ENCODE measurements at places on chromosomes 5 and 9.

- no peak for DNase-seq
These were observed 1.0 kb downstream of the NAIF1 start for GRCh38 chr9:128065907-128066712.

DNA sequence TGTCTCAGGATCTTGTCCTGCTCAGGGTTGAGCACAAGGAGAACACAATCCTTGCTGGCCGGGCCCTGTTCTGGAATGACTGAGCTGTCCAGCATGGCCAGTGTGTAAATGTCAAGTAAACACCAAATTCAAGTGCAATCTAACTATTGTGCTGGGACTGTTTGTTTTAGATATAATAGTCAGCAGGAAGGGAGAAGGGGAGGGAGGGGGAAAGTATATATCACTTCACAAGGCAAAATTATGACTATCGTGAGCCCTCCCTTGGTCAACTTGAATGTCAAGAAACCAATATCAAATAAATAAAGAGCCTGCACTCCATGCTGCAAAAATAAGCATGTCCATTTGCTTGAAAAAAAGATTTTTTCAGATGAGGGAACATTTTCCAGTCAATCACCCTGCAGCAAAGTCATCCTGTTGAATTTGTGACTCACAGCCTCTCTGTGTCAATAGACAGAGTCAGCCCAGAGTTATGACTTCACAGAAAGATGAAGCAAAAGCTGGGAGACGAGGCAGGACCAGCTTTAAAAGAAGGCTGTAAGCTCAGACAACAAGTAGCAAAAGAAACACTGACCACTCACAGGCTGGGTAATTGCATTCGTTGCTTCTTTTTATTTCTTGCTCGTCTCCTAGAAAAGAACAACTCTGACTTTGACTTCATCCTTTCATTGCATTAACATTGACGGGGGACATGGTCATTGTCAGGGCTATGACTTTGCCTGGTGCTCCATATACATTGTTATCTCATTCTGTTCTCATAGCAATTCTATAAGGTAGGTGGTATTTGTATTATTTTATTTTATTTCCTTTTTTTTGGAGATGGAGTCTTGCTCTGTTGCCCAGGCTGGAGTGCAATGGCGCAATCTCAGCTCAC, 15.3 kb upstream of the KLF4 start:
- DNase-seq, result no peak

GRCh38 chr5:180637962-180638680, 11.3 kb downstream of the FLT4 start:
- no peak for DNase-seq

DNA sequence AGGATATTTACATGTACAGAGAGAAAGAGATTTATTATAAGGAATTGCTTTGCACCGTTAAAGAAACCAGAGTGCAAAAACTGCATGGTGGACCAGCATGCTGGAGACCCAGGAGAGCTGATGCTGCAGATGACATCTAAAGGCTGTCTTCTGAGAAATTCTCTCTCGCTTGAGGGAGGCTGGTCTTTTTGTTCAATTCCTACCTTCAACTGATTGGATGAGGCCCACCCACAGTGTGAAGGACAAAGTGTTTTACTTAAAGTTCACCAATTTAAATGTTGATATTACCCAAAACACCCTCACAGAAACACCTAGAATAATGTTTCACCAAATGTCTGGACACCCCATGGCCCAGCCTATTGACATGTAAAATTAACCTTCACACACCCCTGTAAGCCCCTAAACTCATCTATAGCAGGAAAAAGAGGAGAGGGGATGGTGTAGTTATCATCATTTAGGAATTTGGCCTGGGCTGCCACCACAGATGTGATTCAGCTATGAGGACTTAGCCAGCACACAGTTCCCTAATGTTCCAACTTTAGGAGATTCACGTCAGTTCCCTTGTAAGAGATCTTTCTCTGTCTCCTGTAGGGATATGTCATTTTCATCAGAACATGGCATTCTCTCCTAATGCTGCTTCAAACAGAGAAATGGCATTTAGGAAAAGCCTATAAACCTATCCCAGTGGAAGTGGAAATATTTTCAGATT, 358.2 kb upstream of the TLE4 start:
- no peak for DNase-seq

DNA sequence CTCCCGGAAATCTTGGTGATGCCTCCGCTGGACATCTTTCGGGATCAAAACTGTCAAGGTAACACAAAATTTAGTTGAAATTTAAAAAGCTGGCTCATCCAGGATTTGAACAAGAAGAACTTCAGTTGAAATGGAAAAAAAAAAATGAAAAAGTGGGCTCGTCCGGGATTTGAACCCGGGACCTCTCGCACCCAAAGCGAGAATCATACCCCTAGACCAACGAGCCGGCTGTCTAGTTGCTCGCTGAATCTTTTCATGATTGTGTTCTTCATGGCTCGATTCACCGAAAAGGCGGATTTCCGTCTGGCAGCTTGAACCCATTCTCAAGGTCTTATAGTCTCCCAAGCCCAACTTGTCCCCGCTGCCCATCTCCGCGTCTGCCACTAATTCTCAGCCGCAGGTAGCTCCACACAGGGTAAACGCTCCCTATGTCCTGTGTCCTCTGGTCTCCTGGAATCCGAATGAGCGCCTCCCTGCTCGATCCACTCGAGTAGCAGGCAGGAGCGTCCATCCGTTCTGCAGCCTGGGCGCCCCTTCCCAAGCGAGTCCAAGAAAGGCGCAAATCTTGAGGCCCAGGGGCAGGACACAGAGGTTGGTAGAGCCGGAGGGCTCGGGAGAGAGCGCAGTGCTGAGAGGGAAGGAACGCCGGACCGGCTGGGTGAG, 16.2 kb downstream of the TRIM7 start:
- peak; percentile 87 for DNase-seq

GRCh38 chr9:89590415-89590814, 14.4 kb upstream of the GADD45G start:
- no peak for DNase-seq

GRCh38 chr5:132458226-132458560, 32.4 kb downstream of the IRF1 start:
- DNase-seq, result no peak

DNA sequence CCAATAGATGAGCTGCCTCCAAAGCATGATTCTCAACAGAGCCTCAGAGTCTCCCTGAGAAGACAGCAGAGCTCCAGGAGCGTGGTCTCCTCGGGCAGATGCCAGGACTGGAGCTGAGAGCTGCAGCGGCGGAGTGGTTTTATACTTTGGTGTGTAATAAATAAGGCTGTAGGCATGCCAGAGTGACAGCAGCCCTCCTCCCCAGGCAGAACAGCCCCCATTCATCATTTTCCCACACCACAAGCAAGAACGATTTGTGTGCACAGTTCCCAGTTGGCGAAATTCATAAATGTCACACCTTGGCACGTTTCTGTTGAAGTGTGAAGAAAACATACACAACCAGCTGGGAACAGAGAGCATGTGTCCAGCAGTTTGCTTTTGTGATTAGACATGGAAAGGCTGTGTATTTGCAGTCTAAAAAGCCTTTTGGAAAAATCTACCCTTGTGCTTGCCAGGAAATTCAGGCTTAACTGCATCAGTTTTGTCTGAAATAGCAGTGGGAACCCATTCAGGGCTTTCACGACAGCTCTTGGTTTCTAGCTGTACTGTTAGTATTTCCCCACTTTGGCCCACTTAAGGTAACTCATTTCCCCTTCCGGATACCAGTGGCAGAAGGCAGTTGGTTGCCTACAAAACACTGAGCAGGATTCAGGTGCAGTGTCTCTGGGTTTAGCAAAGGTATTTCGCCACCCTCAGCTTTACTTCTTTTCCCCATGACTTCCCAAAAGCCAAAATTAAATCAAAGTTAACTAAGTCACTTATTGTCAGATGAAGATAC, at the start of gene C1QTNF3:
TSS of gene C1QTNF3 (minus strand) at position 115 of the 778 bp plus-strand sequence. CDS start at position 27, 88 bp downstream.
- DNase-seq, result no peak

DNA sequence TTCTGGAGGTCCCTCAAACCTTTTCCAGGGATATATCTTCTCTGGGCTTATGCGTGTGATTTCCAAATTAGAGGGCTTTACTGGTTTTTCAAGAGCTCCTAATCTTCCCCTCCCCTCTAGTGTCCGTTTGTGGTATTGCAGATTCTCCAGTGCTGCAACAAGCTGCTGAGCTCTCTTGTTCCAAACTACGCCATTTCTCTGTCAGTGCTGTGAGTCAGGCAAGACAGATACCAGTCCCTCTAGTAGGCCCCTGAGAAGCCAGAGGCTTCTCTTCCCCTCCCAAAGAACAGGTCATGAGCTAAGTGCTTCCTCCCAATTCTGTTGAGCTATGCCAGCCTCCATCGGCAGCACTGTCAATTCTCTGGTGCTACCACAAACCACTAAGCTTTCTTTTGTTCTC, 149.5 kb downstream of the FANCC start:
- peak; percentile 79 for DNase-seq

DNA sequence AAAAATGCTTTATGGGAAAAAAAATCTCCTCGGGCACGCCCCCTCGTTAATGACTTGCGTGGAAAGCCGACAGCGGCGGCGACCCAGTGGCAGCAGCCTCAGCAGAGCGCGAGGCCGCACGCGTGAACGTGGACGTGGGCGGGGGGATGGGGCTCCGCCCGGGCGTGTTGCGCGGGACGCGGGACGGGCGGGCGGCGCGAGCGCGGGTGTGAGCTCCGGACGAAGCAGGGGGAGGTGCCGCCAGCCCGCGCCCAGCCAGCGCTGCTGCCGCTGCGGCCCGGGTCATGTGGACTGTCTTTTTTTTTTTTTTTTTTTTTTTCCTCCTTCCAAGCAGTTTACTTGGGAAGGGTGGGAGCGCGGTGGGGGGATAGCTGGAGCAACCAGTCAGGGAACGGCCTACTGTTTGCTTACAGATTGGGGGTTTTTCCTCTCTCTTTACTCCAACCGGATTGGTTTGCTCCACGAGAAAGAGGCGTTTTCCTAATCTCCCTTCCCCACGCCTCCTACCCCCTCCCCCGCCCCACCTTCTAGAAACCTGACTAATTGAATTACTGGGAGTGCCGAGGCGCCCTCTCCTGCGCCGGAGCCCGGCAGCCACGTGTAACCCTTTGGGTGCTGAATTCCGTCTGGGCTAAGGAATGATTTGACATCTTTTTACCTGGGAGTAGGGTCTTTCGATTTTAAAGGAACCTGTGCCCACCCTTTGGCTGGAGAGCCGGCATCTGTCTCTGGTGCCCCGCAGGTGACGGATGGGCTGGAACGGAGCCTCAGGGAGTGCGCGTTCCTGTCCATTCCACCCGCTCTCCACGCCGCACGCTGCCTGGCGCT, 1.7 kb upstream of the EFNA5 start:
- DNase-seq, result peak; percentile 69

DNA sequence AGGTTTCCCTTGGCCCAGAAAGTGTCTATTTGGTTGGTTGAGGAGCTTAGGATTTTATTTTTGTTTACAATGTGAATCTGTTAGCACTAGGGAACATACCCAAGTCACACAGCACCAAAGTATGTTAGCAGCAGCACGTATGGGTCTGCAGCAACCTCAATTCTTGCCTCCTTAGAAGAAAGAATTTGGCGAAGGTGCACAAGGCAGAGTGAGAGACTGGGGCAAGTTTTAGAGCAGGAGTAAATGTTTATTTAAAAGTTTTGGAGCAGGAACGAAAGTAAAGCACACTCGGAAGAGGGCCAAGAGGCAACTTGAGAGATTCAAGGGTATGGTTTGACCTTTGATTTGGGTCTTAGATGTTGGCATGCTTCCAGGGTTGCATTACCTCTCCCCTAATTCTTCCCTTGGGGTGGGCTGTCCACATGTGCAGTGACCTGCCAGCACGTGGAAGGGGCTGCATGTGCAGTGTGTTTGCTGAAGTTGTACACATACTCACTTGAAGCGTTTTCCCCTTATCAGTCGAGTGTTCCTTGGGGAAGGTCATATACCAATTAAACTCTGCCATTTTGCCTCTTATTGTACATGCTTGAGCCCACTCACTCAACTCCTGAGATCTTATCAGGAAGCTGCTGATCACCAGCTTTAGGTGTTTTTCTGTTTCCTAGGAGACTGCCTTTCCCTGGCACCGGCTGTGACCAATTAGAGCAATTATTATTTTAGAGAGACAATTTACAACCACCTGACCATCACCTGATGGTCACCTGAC, 64.9 kb upstream of the SHC3 start:
- no peak for DNase-seq

GRCh38 chr5:20615888-20616563, 628.0 kb upstream of the CDH18 start:
- DNase-seq, result no peak

DNA sequence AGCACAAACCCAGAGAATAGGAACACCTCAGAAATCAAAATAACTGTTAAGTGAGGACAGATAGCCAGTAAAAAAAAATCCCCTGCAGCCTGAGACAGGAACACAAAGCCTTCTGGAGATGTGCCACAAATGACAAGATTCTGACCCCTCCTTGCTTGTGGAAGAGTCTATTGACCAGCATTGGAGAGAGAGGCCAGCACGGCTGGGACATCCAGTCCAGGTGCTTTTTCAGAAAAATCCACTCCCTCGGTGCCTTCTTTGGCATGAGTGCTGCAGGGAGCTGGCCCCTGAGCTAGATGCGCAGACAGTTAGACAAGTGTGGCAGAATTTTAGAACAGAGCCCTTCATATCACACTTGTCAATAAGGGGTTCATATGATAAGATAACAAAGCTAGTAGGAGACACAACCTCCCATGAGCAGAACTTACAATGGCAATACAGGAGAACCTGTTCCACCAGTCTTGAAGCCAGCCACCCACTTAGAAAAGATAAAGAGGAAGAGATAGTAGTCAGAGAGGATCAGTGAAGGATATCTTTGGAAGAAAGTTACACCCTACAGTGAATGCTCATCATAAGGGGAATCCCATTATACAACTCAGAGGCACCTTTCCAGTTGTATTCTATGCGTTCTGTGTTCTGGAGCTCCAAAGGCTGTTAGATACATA, 298.4 kb downstream of the TLE1 start:
- DNase-seq, result no peak

DNA sequence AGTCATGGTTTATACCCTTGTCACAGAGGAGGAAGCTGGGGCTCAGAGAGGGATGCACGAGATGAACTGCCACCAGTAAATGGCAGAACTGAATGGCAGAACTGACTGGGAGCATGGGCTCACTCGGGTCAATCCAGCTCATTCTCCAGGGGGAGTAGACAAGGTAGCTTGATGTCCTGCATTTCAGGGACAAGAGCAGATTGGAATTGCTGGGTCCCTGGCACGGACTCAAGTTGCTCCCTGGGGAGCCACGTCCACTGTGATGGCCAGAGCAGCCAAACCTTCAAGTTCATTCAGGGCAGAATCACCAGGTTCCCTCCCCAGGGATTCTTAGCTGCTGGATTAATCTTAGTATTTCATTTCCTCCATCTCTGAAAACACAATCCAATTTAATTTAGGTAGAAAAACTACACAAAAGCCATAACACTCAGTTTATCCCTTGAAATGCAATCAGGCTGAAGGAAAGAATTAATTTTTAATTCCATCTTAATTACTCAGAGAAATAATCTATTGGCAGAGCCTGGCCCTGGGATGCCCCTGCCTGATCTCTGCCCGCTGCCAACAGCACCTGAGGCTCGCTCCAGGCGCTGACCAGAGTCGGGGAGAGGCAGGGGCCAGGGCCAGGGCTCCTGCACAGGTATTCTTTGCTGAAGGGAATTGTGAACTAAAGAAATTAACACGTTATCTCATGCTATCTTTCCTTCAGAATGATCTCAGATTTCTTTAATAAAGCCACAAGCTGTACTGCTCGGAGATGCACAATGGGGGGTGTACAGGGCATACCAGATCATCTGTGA, 42.0 kb upstream of the UNC5A start:
- DNase-seq, result no peak

GRCh38 chr5:124444147-124444775, 302.2 kb downstream of the ZNF608 start:
- no peak for DNase-seq
